Stimulated activated CD8-positive, alpha-beta memory T cell treated with anti-CD3 and anti-CD28 coated beads, Interleukin-15, amount 100 ng/mL, for 4 hours (primary cell): ENCODE measurements at places on chromosomes 16 and 17.

GRCh38 chr17:13598353-13599167 lies 3.2 kb downstream of the HS3ST3A1 start:
- DNase-seq, result no peak

DNA sequence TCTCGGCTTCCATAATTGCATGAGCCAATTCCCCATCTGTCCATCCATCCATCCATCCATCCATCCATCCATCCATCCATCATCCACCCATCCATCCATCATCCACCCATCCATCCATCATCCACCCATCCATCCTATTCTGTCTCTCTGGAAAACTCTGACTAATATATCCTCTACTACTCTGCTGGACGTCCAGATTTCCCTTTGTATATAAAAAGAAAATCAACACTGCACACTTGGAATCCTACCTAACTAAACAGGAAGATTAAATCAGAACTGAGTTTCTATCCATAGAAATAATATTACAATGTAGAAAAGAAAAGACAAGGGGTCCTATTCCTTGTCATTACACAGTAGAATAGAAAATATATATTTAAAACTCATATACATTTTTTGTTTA lies 150.3 kb upstream of the CORO6 start:
- DNase-seq, result no peak

DNA sequence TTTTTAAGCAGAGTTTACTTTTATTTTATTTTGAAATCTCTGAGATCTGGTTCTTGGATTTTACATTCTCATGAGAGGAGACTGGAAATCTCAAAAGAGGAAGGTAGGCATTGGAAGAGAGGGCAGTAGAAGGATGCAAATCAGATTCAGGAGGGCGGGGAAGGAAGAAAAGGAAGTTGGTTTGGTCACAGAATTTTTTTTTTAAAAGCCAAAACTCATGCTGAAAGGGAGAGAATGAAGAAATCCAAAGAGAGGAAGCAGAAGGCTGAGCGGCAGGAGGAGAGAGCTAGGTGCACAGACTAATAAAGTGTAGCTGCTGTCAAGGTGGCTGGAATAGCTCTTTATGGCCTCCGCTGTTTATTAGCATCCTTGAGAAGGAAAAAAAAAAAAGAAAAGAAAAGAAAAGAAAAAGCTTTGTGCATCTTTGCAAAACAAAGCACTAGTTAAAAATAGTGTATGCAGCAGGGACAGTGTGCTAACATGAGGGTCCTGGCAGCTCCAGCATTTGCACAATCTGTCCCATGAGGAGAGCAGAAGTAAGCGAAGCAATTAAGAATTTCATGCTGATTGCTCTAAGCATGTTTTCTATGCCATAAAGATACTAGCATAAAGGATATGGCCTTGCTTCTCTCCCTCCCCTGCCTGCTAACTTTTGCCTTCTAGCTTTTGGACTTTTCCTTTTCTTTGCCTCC lies 194.2 kb downstream of the ZFHX3 start:
- no peak for DNase-seq

- no peak for DNase-seq
Measured at GRCh38 chr16:27427538-27427937, 25.6 kb downstream of the IL21R start.

- DNase-seq, result no peak
Measured at GRCh38 chr16:59566446-59566845, 832.3 kb upstream of the GOT2 start.

DNA sequence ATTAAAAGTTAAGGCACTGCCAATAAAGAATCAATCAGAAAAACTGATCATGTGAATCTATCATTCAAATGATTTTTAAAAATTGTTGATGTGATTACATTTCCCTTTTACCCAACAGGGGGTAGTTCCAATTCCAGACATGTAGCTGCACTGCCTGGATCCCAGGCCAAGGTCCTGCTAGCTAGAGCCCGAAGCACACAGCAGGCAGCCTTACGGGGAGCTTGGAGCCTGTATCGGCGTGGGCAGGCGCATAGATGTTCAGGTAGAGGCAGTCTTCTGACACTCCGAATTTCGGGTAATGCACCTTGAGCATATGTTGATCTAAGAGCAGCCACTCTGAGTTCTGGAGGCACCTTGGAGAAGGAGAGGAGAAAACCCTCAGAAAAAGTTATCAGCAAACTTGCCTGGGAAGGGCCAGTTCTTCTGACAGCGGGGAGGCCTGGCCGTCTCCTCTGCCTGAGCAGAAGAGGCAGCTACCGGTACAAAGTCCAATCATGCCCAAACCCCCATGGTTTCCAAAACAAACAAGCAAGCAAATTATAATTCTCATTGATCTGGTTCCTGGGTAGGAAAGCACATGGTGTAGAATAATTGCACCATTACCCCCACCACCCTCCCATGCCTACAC lies 3.6 kb downstream of the CES5A start:
- no peak for DNase-seq

DNA sequence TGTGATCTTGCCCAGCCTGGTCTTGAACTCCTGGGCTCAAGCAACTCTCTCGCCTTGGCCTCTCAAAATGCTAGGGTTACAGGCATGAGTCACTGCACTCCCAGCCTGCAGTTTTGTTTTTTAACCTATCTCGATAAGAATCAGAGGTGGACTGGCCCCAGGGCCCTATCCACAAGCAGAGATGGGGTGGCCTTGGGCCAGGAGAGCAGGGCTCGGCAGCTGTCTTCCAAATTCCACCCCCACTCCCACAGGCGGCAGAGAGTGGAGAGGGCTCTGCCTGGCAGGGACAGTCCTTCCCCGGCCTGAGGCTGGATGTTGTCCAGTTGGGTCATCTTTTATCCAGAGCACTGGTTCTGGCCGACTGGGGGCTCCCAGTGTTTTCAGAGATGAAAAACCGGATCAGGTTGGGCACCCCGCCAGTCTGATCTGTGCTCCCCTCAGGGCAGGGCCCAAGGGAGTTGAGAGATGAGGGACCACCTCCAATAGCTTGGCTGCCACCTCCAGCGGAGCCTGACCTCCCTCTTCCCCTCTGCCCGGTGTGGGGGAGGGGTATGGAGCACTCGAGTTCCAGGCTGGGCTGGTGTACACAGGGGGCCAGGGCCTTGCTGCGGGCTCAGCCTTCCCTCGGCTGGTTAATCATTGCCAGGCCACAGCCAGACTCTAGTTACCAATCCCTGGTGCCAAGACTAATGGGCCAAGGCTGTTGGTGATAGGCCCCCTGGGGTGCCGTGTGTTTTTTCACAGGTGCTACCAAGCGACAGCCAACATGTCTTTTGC lies 30.3 kb upstream of the MYO15B start:
- DNase-seq, result no peak

- no peak for DNase-seq
Measured at GRCh38 chr16:78596996-78597422, 497.6 kb downstream of the WWOX start.

DNA sequence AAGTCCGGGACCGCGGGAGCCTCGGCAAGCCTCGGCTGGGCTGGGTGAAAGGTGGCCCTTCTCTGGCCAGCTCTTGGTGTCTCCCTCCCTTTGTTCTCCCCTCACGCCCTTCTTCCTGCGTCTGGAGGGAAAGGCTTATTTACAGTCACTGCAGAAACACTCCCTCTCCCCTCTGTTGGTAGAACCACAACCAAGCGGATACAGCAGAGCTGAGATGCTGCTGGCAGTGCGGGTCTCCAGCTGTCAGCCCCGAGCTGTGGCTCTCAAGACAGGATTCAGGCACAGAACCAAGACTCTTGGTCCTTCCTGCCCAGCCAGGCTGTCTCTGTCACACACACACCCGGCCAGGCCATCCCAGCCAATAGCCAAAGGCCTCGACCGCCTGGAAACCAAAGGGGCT lies 133.3 kb downstream of the ENGASE start:
- DNase-seq, result no peak

- no peak for DNase-seq
Measured at GRCh38 chr16:7025616-7026190, 306.9 kb upstream of the RBFOX1 start.

- no peak for DNase-seq
Measured at GRCh38 chr17:45787044-45787443, 2.9 kb downstream of the CRHR1 start.

GRCh38 chr17:73705594-73705993 lies 61.3 kb upstream of the SDK2 start:
- no peak for DNase-seq

DNA sequence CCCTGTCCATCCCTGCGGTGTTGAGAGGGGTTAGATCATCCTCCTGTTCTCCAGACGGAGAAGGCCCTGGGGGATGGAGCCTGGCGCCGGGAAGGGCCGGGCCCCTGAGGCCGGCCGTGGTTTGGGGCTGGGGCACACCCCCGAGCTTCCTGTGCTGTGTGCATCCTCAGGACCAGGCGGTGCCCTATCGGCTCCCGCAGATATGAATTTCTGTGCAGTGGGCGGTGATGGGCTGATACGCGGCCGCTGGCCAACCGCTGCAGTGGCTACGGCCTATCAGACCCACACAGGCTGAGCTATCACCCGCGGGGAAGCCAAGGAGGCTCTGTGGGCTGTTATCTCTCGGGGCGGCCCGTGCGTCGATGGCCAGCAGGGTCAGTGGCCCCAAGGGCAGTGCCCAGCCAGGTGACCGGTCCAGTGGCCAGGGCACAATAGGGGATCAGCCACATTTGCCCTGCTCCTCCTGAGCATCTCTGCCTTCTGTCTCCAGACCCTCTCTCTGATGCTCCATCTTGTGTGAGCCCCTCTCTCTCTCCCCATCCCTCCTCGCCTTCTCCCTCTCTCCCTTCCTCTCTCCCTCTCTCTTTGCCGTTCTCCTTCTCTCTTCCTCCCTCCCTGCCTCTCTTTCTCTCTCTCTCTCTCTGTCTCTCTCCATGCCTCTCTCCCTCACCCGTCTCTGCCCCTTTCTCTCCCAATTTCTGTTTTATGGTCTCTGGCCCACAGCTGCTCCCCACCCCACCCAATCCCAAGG lies 38.7 kb downstream of the ZFPM1 start:
- DNase-seq, result no peak

- no peak for DNase-seq
Measured at GRCh38 chr17:31279401-31279800, 17.6 kb downstream of the OMG start.

DNA sequence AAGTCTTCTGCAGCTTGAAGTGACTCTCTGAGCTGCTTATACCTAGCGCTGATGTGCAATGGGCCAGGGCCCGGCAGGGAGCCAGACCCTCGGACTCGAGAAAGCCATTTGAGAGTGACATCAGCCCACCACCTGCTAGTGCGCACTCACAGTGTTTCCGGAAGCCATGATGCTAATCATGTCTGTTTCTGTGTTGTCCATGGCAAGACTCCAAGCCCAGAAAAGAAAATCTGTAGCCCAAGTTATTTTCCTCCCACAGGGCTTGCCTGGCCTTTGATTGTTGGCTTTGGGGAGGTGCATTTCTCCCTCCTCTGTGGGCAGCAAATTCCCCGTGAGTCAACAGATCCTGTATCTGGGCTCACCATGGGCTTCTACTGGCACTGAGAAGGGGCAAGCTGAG lies 1.8 kb upstream of the CDRT4 start:
- DNase-seq, result no peak

DNA sequence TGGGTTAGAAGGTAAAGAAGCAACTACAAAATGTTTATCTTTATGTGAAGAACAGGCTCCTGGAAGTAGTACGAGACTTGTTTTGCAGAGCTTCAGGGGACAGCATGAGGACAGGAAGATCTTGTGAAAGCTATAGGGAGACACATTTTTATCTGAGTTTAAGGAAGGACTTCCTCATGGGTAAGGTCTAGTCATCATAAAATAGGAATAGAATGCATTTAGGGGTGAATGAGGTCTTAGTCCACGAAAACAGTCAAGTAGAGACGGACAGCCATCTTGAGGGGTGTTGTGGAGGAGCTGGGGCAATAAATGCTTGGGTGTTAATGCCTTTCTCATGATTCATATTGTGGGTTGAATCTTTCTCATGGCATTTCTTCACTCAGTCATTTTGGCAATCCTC lies 24.3 kb downstream of the KCNJ16 start:
- no peak for DNase-seq

- DNase-seq, result no peak
Measured at GRCh38 chr17:57911834-57912673, 43.2 kb downstream of the CUEDC1 start.

DNA sequence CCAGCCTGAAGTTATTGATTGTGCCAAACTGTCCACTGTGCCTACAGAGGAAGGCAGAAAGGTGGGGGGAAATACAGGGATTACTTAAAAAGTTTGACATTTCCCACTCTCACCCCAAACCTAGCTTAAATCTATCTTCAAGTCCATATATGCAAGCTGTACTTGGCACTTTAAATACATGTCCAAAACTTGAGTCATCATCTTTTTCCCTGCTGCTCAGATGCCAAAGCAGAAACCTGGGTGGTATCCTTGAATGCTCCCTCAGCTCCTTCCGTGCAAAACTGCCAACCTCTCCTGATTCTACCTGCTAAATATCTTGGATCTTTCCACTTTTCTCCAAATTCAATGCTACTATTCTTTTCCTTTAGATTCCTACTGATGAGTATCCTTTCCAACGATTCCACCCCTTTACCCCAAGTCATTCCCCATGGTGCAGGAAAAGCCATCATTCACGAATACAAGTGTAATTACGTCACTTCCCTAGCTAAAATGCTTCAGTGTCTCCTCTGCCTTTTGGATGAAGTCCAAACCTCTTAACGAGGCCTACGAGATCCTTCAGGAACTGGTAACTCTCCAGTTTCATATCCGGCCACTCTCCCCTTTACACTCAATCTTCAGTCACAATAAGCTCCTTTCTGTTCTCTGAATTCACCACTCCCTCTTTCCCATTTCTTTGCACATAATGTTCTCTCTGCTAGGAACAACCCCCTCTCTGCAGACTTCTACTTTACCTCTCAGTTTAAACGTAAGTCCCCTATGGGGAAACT lies 9.3 kb downstream of the BECN1 start:
- no peak for DNase-seq

- DNase-seq, result no peak
Measured at GRCh38 chr17:44327715-44328449, 3.3 kb upstream of the SLC25A39 start.

DNA sequence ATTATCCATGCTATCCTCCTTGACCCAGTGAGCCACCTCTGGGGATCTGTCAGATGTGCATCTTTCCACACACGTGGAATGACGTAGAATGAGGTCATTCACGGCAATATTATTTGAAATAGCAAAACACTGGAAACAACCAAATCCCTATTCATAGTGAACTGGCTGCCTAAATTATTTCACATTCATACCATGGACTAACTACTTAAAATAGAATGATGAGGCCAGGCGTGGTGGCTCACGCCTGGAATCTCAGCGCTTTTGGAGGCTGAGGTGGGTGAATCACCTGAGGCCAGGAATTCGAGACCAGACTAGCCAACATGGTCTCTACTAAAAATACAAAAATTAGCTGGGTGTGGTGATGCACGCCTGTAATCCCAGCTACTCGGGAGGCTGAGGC lies 75.5 kb downstream of the RAP1GAP2 start:
- no peak for DNase-seq

DNA sequence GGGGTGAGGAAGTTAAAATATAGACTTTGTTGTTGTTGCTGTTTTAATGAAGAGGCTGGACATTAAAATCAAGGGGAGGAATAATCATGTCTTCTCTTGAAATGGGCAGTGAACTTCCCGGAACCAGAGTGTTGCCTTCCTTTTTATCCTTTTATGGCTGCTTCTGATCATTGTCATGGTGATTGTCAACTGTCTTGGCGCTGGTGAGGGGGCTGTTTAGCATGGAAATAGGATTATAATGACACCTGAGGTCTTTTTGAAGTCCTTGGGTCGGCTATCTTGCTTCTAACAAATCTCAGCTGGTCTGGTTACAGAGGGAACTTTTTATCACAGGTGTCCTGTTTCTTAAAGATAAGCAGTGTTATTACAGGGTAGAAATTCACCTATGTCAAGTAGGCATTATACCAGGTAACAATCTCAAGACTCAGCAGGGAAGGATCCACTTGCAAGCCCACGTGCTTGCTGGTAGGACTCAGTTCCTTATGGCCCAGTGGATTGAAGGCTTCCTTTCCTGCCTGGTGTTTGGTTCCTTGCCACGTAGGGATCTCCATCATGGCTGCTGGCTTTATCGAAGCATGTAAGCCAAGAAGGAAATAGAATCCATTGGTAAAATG lies 349.3 kb downstream of the WWOX start:
- DNase-seq, result no peak
